Stimulated activated CD4-positive, alpha-beta T cell treated with anti-CD3 and anti-CD28 coated beads, Interleukin-15, amount 100 ng/mL, for 1 hour (primary cell): ENCODE measurements at places on chromosomes 7 and 10.

GRCh38 chr7:37031571-37032257 lies 307.4 kb upstream of the AOAH start:
- no peak for DNase-seq

DNA sequence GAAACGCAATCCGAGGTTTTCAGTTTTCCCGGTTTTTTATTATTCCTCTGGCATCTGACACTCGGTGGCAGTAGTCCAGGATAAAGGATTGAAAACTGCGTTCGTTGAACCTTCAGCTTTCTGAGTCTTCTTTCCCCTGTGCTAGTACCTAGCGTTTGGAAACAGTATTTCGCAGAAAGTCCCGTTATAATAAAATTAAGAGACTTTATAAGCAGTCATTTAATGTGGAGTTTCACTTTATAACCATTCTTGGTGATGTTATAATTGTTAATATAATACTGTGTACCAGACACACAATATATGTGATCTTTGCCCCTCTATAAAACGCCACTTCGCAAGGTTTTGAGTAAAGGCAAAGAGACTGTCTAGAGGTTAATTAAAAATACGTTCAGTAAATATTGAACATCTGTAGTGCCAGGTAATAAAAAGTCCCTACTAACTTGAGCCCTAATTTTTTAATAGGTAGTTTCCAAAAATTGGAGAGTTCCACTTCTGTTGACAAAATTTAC lies 874 bp downstream of the CISD1 start:
- no peak for DNase-seq

- DNase-seq = no peak
Observed at GRCh38 chr7:86958380-86958779, 101.1 kb downstream of the ELAPOR2 start.

DNA sequence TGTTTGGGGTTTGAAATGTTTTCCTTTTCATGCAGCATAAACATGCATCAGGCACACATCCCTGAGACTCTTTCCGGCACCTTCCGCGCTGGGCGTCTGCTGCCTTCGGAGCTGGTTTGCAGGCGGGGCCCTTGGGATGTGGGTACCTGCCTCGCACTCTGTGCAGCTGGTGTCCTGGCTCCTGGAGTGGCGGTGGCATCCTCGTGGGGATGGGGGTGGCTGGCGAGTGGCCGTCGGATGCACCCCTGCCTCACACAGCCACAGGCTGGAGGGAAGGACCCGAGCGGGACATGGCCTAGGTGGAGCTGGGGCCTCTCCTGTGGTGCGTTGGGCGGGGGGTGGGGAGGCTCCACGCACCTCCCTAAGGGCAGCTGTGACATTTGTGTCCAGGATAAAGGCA lies 68.5 kb upstream of the ADGRA1 start:
- no peak for DNase-seq

DNA sequence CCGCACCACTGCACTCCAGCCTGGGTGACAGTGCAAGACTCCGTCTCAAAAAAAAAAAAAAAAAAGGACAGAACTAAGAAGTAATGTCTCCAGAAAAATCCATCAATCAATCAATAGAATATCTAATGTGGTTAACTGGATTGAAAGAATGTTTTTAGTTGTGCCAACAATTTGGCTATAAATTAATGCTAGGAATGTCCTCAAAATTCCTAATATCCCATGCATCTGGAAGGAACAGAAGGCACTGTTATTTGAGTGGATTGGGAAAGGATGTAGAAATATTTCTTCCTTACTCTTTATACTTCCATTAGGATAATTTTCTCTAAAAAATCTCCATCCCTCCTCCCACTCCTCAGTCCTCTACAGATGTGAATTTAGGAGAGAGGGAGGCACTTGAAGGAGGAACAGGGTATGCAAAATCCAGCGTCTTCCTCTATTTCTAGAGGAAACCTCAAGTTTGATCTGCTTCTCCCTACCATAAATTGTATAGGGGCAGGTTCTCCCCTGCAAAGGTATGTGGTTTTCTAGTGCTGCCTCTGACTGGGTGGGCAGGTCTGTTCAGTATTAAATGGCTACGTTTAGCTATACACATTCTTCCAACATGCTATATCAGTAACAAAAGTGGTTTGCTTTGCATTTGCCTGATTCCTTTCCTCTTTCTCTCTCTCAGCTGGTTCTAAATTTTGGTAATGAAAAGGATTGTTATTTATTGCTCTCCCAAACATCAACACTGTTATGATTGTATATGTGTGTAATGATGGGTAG lies 54.1 kb downstream of the RNLS start:
- no peak for DNase-seq

GRCh38 chr7:44978511-44979366 lies at the start of gene MYO1G:
TSS of gene MYO1G (minus strand) at chr7:44979015. CDS start at chr7:44978961, 54 bp downstream.
- DNase-seq = peak; percentile 71

- DNase-seq = no peak
Observed at GRCh38 chr10:3117486-3117885, 50.1 kb downstream of the PFKP start.

DNA sequence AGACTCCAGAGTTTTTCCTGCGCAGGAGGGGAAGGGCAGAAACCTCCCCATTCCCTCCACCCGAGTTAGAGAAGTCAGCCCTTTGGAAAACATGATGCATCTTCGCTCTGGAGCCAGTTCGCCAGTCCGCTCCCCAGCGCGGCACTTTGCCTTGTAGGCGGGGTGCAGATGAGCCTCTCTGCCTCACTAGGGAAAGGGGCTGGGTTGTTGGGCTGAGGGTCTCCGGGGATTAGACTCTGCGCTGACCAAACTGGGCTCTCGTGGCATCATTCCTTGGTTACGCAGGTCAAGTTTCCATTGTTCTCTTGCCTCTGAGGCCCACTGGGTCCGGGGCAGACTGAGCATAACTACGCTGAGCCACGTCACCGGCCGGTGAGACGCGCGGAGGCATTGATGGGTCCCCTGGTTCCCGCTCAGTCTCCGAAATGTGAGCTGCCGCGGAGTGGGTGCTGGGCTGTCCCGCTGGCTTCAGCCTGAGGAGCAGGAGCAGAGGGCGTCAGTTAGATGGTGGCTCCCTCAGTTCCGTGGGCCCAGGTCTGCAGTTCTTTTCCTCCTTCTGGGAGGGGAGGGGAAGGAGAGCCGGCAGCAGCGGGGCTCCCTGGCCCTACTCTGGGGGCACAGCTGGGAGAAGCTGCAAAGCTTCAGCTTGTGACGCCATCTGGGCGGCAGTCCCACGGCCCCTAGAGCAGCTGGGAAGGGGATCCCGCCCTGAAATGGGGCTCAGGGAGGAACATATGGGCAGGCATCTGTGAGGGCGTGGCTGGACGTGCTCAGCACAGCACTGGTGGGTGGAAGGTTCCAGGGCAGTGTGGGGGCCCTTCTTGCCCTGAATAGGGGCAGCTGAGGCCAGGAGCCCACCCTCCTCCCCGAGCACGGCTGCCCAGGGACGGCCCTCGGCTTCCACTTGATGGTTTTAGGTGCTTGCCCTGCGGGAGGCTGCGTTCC lies 121.3 kb upstream of the BTBD16 start:
- DNase-seq = no peak

- DNase-seq = no peak
Observed at GRCh38 chr10:68526634-68527307, 552 bp downstream of the SLC25A16 start.

GRCh38 chr7:5850944-5851343 lies 29.7 kb upstream of the OCM start:
- DNase-seq = no peak
